ENCODE measurements at places on chromosomes 13 and 19. TPM values are rescaled to one million over a fixed set of nuclear protein-coding genes. Genes with fewer than 3 reads are reported as not detected.

GRCh38 chr13:24217601-24218281 is 57.2 kb downstream of the SPATA13 start:
- DNase-seq: peak; percentile 33

OR7A5 gene
- not detected for total RNA-seq

APOC4 gene
- not detected for total RNA-seq

DNA sequence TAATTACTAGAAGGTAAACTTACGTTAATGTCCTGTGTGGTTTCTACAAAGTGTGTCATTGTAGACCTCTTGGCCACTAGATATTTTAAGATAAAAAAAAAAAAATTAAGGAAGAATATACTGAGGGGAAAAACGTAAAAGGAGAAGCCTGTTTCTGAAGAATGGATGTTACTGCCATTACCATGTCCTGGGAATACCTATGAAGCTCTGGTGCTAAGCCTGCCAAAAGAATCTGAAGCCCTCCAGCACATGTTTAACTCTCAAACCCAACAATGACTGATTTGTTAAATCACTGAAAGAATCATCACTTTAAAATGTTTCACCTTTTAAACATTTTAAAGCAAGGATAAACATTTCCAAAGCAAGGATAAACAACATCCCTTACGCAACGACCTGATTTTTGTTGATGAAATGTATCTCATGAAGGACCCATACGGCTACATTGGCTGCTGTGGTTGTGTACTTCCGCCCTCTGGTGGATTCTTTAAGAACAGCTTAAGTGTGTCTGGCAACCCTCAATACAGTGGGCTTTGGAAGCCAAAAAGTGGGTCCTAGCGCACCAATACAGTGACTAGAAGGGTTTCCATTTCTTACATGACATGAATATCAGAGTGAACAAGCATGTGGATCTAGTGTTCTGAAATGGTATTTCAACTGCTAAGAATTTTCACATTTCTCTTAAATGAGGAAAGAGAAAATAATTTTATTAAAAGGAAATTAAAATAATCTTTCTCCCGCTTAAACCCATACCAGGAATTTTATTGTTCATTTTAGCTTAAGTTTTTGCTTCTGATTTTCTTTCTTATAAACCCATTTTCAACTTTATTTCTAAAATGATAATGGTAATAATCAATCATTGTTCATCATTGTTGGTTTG is 74.5 kb upstream of the RAP2A start:
- DNase-seq: peak; percentile 64

DNA sequence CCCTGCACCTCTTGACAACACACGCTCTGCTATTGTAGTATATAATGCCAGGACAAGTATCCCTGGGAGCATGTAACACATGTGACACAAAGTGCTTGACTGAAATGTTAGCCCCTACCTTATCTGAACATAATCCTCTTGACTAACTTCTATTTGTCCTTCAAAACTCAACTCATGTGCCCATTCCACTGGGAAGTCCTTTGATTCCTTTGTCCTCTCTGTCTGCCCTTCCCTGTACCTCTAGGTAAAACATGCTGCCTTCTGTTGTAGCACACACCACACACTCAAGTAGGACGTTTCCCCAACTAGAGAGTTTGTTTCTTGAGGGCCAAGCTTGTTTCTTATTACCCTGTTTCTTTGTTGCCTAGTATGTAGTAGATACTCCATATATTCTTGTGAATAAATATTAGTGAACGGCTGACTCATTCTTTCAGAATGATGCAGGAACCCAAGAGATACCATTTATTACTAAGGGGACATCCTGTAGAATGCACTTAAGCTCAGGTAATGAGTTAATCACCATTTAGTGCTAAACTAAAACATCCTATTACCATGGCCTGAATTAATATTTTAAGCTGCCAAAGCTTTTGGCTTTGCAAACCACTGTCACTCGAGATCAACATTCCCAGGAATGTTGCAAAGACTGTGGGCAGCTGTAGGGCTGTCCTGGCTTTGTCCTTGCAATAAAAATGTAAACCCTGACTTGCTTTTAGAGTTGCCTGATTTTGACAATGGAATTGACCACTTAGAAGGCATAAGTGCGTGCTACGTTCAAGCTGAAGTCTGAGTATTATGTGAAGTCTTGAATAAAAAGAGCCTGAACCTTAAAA is 313.4 kb downstream of the COG6 start:
- no peak for DNase-seq

ZSCAN22 gene
- 5.2 TPM for total RNA-seq

DNA sequence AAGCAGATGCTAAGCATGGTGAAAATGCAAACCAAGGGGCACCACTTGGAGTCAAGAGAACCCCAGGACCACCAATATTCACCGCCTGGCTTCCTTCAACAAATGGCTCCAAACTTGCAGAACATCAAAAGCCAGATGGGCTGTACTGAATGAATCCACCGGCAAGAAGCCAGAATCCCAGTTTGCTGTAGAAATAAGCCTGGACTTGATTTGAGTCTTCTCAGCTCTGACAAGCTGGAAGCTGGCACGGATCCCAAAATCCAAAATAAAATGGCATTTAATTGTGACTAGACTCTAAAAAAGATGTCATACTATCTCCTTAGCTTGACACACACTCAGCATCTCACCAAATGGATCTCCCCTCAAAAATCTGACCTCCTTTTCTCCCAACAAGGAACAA is 11.9 kb downstream of the EFNB2 start:
- DNase-seq: no peak

- DNase-seq: no peak
Measured at GRCh38 chr13:41259875-41260501, 3.4 kb downstream of the MTRF1 start.

DNA sequence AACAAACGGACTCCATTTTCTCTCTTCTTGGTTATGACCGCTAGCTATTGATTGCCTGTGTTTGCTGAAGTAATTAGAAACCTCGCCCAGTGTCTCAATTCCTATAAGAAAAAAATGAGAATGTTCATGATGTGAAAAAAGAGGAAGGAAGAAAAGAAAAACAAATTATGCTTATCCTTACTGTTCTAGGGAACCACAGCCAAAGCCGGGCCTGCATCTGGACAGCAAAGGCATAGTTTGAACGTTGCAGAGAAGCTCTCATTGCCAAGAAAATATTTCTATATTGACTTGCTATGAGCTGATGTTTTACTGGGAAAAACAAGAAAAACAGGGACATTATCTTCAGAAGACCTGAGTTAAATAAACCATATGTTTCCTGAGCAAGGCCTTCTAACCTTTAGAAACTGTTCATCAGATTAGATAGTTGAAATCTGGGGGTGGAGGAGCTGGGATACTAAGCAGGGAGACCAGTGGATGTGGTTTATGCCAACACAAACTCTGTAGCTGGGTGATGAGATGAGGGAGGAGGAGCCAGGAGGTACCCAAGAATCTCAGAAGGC is 55.0 kb downstream of the EFNB2 start:
- no peak for DNase-seq

DNA sequence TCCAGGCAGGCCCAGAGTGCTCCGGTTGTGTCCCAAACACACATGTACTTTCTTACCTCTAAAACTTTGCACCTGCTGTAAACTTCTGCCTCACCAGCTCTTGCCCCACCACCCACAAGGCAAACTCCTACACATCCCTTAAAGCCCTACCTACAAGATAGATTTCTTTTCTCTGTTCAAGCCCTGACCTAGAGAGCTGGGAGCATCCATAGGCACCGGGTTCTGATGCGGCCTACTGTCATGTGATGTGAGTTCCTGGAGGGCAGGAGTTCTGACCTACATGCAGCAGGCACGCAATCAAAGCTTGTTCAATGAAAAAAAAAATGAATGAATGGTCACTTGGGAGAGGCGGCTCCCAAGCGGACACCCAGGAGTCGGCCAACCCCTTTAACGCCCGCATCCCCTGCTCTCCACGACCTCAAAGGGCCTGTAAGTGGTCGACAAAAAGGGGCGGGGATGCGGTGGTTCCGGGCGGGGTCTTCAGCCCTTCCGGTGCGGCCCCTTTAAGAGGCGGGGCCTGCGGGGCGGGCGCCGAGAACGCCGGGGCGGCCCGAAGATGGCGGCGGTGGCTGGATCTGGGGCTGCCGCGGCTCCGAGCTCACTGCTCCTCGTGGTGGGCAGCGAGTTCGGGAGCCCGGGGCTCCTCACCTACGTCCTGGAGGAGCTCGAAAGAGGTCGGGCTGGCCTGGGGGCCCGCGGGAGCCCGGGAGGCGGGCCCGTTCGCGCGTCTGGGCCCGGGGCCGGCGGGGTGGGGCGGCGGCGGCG is at the start of gene MAP1S:
TSS of gene MAP1S (plus strand) at position 534 of the 765 bp plus-strand sequence. CDS start at position 557, 23 bp downstream.
- DNase-seq: peak; percentile 74

DNA sequence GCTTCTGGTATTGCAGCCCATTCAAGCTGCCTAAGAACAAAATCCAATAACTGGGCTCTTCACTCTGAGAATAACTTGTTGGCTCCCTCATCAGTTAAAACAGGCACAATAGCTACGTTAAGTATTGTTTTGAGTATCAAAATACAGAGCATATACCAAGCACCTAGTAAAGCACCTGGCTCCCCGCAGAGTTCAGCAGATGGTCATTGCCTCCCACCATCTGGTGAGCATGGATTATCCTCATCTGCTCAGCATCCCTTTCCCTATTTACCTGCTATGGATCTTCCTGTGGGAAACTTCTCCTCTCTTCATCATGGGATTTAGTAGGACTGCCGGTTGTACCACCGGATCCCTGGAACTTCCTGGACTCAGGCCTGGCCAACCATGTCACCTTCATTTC is 199.2 kb upstream of the MAB21L1 start:
- no peak for DNase-seq

DNA sequence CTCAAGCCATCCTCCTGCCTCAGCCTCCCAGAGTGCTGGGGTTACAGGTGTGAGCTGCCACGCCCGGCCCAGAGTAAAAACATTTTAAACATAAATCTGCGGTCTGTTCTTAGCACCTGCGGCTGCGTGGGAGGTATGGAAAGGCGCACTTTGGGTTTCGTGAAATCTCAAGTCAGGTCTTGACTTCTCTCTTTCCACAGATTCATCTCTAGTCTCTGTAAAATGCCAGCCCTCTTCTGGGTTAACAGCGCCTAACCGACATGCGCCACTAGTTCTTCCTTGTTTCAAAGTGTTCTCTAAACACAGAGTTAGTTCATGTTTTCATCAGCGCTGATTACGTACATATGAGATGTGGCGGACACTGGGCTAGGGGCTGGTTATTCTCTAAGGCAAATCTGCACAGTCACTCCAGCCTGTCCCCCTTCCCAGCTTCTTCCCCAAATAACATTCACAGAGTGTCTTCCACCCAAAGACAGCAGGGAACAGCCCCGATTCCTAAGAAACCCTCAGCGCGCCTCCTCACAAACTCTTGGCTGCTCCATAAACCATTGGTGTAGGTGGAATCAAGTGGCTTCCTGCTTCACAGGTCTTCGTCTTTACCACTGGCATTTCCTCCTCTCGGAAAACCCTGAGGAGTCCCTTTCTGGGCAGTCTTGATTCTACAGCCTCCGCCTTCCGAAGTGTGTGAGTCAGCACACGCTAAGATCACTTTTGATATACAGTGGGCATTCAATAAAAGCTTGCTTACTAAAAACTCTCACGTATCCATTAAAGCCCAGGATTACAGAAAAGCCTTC is 1.4 kb downstream of the PARP4 start:
- DNase-seq: peak; percentile 48

FCGBP gene
- total RNA-seq: 6.2 TPM

GRCh38 chr13:74367193-74367592 is 233.0 kb upstream of the KLF12 start:
- no peak for DNase-seq

- DNase-seq: no peak
Measured at GRCh38 chr13:60226507-60226906, 62.8 kb upstream of the DIAPH3 start.

DNA sequence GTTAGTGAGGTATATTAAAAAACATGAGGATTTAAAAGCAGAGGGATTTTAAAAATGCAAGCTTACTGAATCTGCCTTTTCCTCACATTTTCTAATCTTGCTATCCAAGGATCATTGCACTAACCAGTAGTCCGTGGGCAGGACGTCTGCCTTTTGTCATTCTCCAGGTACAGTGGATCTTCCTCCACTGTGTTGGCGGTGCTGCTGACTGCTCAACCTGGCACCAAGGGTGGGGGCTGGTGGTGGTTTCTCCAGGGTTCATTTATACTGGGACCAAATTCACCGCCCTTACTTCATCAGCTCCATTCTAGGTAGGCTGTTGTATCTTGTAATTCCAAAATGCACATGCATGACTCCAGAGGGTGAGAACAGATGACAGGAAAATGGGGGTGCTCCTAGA is 169.3 kb downstream of the STK24 start:
- DNase-seq: no peak

DNA sequence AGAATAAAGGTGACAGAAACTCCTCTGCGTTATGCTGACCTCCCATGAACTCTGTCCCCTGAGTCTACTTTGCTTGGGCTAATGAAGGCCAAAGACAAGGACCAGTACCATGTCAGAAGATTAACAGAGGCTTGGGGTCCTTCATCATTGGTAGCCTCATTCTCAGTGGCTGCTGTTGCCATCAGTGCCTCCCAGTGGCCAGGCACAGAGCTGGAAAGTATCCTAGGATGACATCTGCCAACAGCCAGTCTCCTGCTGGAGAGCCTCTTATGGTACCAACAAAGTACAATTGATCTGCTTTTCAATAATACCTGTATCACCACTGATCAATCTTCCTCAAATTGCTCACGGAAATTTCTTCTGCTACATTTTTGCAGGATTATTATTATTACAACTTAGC is 281.6 kb downstream of the DNAJC15 start:
- DNase-seq: no peak

DNA sequence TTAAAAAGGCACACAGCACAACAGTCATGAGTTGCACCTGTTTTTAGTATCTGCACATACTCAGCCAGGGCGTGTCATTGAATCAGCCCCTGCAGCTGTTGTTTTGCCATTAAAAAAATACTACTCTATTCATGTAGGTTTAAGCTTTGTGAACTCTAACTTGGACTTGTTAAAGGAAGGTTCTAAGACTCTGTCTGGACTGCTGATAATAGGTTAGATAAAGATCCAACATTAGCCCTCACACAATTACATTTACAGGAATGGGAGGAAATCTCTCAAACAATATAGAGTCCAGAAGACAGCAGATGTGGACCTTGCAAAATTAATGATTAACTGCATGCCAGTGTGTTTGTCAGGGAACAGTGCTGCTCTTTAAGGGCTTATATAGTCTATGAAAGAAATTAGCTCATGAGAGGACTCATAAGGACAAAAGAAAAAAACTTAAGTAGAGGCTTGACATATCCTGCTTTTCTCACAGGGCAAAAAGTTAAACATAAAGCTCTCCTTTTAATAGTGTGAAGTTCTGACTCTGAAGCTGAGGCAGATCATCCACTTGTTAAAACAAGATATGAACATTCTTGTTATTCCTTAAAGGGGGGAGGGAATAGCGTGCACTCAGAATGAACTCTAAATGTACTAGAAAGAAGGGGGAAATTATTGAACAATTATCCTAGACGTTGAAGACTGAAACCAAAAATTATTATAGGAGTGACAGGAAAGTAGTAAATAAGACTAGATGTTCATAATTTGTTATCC is 243.6 kb downstream of the NDFIP2 start:
- DNase-seq: no peak

PRKCSH gene
- total RNA-seq: 285 TPM

GRCh38 chr13:114130837-114131582 is 1.4 kb downstream of the RASA3 start:
- peak; percentile 86 for DNase-seq
